ENCODE measurements at places on chromosomes 12 and 14.

DNA sequence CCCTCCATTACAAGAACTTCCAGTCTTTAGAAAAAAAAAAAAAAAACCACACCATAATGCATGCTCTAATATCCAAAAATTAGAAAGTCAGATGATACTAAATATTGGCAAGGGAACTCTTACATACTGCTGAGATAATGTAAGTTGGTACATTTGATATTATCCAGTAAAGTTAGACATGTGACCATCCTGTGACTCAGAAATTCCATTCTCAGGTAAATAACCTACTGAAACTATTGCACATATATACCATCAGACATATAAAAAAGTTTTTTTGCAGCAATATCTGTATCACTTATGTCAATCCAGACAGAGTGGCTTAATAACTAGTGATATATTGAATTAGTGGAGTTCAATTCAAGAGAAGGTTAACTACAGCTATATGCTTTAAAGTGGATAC is 63.5 kb downstream of the KITLG start:
- no peak for DNase-seq

GRCh38 chr12:110888256-110888991 is 32.0 kb downstream of the MYL2 start:
- DNase-seq, result no peak

DNA sequence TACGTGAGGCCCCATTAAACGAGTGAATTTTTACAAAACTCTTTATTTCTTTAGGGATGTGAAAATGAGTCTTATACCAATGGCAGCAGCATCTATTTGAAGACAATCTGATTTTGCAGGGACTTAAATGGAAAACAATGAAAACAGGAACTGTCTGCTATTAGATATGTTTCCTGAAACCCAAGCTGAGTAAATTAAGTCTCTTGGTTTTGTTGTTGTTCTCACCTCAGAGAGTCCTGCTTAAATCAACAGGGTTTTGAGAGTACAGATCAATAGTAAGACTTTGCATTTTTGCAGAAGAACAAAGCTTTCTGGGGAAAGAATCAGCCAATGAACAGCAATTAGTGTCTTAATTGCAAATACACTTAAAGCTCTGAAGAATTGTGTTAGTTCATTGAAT is 39.1 kb upstream of the LGR5 start:
- no peak for DNase-seq

DNA sequence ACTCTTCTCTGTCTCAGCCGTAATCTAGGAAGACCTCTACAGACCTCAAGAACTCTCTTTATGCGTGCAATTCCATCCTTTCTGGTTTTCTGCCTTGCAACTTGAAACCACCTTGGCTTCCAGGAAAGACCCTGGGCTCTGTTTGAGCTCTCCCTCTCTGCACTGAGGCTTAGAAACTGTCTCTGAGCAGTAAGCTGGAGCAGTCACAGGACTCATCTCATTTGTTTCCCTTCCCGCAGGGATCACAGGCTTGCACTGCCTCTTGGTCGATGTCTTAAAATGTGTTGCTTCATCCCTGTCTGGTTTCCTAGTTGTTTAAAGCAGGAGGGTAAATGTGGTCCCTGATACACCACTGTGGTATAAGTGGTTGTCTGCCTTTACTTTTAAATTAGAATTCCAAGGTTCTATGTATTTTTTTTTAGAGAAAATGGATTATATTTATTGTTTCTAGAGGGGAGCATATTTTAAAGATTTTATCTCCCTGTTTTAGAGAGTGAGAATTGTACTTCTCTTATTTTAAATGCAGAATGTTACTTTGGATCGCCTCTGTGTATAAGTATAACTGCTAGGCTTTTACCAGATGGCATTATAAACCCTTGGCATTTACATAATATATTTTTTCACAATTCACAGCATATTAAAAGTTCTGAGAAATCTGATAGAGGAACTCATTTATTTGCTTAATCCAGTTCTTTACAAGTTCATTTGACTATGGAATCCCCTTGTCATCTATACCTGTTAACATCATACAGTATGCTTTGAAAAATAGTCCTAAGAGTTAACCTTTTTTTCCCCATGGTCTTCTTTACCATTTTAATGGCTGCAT is 26.4 kb downstream of the EID3 start:
- no peak for DNase-seq

DNA sequence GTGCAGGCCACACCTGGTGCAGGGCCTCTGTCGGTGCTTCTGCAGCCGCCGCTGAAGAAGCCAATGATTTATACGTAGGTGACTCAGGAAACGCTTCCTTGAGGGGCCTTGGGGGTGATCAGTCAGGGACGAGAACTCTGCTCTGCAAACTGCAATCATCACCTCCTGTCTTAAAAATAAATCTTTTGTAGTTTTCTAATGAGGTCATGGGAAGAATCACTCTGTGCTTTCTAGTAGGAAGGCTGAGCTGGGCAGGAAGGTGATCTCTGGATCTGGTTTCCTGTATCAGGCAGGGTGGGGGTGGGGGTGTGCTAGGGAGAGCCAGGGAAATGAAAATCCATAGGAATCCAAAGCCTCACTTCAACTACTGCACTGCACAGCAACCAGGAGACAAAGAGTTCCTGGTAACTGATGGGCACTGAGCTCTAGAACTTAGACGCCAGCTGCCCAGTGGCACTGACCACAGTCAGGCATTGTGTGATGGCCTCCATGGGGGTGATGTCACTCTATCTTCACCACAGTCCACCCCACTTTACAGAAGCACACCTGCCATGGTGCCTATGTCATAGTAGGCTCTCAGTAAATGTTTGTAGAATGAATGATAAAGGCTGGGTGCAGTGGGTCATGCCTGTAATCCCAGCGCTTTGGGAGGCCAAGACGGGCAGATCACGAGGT is 292.4 kb upstream of the PWP1 start:
- DNase-seq, result no peak
